Prostate gland (tissue), 2 donors: ENCODE measurements at places on chromosomes 7 and 10. TPM values are rescaled to one million over a fixed set of nuclear protein-coding genes. Genes with fewer than 3 reads are reported as not detected.
A peak's percentile ranks its signal among the peaks of the same experiment; 100 is the strongest.

Gene SPDYE11
- not detected for total RNA-seq

Gene GIMAP4
- total RNA-seq = 6.9 TPM

Gene PVRIG
- total RNA-seq = not detected

Gene EGR2
- 4.6 TPM for total RNA-seq

Gene LIPN
- not detected for total RNA-seq

Gene MINDY3
- total RNA-seq = 30.5 TPM

Gene PON1
- 0.87 TPM for total RNA-seq

Gene ITIH5
- total RNA-seq = 42.0 TPM

DNA sequence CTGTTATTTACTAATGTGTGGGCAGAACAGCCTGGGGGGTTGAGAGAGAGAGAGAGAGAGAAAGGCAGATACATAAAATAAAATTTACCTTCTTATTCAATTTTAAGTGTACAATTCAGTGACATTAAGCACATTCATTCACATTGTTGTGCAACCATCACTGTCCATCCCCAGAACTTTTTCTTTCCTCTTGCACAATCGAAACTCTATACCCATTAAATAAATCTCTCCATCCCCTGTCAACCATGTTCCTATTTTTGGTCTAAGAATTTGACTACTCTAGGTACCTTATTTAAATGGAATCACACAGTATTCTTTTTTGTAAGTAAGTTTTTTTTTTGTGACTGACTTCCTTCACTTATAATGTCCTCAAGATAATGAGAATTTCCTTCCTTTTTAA lies 181.6 kb downstream of the SND1 start:
- DNase-seq = no peak

DNA sequence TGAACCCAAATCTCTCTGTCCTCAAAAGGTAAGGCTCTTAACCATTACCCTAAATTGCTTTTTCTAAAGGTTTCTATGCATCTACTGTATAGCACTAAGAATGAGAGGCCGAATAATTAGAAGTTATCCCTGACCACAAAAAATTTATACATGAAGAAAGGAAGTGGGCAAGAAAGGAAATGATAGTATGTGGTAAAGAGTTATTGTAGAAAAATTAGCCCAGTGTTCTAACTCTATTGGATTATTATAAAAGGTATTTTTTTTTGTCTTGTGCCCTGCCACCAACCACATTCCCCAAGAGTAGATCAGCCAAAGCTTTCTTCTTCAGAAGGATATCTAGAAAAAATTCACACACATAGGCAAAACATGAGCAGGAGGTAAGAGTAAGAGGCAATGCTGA lies 45.4 kb downstream of the DKK1 start:
- DNase-seq = no peak

- DNase-seq = no peak
Observed at GRCh38 chr7:65338346-65338745, 35.3 kb upstream of the ZNF92 start.

- no peak for DNase-seq
Observed at GRCh38 chr7:24778543-24779282, 21.4 kb upstream of the GSDME start.

DNA sequence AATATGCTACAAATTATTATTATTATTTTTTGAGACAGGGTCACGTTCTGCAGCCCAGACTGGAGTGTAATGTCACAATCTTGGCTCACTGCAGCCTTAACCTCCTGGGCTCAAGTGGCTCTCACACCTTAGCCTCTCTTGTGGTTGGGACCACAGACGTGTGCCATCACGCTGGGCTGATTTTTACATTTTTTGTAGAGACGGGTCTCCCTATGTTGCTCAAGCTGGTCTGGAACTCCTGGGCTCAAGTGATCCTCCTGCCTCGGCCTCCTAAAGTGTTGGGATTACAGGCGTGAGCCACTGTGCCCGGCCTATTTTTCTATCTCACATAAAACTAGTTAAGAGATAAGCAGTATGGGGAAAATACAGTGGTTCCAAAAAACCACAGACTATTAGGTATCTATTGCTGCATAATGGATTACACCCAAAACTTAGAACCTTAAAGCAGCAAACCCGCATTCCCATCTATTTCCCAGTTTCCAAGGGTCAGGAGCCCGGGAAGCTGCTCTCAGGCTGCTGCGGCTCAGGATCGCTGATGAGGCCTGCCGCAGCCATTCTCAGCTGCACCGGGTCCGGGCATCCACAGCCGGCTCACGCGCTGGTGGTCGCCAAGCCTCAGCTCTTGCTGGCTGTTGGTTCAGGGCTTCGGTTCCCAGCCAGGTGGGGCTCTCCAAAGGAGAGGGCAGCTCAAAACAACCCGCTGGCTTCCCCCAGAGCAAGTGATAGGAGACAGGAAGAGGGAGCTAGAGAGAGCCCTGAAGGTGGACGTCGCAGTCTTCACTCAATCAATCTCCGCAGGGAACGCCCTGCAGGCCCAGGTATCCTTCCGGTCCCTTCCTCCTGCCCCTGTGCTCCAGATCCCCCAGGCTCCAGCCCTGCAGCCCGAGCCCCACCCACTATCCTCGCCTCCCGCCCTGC lies 128.2 kb downstream of the UBE2H start:
- DNase-seq = peak; percentile 60

- DNase-seq = no peak
Observed at GRCh38 chr7:102255916-102256315, 30.8 kb upstream of the SH2B2 start.

- no peak for DNase-seq
Observed at GRCh38 chr7:1121476-1121875, 33.6 kb downstream of the GPER1 start.

- no peak for DNase-seq
Observed at GRCh38 chr7:102890971-102891692, 21.7 kb upstream of the LRRC17 start.

- DNase-seq = no peak
Observed at GRCh38 chr7:39392151-39392550, 174.1 kb upstream of the YAE1 start.

GRCh38 chr7:107372298-107372697 lies 97.6 kb upstream of the GPR22 start:
- DNase-seq = no peak

- DNase-seq = no peak
Observed at GRCh38 chr7:7446616-7447015, 89.1 kb downstream of the COL28A1 start.

GRCh38 chr7:833601-834258 lies 1.5 kb downstream of the SUN1 start:
- no peak for DNase-seq

DNA sequence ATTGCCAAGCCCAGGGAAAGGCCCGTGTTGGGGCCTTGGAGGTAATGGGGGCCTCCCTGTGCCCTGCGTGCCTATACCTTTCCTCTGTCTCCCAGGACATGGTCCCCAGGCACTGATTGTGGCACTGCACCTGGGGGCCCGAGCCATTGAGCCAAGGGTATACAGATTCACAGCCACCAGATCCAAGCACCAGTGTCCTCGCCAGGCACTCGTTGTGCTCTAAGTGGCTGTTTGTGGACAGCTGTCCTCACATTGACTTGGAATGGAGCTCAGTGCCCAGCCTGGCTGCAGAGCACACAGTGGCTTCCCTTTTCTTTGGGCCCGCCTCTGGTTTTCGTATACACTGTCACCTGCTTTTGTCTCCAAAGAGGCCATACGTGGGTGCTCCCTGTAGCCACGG lies 72.0 kb upstream of the BTBD16 start:
- DNase-seq = no peak

DNA sequence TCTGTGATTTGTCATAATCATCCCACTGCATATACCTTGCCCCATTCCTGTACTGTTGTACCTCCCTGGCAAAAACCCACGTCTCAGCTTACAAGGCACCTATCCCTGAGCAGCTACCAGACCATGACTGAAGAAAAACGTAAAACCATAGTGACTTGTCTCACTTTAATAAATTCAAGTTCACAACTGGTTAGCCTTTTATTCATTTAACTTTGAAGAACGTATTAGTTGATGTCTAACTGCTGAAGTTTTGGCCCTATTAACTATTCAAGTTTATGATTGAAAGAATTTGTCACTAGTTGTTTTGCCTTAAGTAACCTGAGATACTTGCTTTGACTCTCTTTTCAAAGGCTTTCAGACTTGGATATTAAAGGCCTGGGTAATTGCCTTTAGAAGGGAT lies 59.7 kb downstream of the GALNT11 start:
- no peak for DNase-seq

- no peak for DNase-seq
Observed at GRCh38 chr10:663831-664251, 25.6 kb downstream of the DIP2C start.

GRCh38 chr7:30254717-30255063 lies 29.7 kb upstream of the ZNRF2 start:
- DNase-seq = no peak

- no peak for DNase-seq
Observed at GRCh38 chr10:95235676-95236067, 41.6 kb downstream of the ACSM6 start.

- no peak for DNase-seq
Observed at GRCh38 chr10:129056734-129057689, 410.0 kb upstream of the MGMT start.

GRCh38 chr10:86218160-86218559 lies 148.4 kb downstream of the GRID1 start:
- DNase-seq = no peak
